CD4-positive, alpha-beta T cell treated with Interleukin-21 for 1 hour (primary cell): ENCODE measurements at places on chromosomes 5 and 9.

DNA sequence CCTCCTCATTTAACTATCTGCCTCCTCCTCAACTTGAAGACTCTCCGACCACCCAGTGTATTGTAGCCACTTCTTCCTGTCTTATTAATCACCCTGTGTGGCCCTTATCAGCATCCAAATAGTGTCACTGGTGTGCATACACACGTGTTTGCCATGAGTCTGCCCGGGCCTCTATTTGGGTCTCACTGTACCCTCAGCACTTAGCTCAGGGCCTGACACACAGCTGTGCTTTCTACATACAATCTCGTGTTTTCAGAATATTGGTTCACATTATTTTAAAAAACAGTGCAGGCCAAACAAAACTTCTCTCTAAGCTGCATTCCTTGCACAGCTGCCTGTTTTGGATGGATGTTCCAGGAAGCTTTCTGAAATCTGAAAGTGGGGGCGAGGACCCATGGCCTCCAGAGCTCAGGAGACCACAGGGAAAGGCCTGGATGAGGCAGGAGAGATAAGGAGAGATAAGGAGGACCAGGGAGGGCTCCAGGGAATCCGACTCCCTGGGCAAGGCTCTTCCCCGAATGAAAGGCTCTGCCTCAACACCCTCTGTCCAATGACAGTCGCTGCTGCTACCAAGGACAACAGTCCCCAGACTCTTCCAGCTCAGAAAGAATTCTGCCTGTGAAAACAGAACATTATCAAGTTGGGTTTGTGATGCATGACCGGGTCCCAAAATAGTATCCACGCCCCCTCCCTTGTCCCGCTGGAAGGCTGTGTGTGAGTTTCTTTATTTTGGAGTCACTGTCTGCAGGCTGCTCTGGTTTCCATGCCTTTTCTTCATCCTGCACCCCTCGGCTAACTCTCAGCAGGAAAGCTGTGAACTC, 255.6 kb downstream of the NSG2 start:
- no peak for DNase-seq

DNA sequence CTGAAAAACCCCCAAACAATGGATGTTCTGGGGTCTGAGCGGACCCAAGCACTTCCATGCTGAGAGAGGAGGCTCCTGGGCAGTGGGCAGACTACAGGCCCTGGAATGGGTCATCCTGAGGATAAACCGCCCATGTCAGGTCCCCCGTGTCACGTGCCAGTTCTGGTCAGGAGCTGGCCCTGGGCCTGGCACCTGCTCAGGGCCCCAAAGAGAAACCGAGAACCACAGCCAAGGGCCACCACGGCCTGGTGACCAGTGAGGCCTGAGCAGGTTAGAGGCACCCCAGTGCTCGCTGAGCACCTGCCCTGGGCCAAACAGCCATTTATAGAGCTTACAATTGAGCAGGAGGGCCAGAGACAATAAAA, 15.8 kb downstream of the LMAN2 start:
- DNase-seq = no peak

DNA sequence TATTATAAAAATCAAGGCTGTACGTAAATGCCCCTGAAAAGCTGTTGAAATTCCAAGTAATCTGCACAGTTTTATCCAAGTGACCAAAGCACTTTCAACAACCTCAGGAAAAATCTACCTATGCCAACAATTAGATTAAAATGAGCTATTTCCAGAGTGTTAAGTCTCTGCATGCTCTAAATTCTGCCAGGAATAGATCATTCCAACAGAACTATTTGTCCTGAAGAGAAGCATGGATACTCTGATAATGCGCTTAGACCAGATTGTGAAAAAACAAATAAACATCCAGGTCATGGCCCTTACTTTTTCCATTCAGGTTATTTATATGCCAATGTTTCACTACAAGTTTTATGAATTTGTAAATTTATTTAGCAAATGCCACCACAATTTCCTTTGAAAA, 59.1 kb downstream of the PLK2 start:
- DNase-seq = no peak

DNA sequence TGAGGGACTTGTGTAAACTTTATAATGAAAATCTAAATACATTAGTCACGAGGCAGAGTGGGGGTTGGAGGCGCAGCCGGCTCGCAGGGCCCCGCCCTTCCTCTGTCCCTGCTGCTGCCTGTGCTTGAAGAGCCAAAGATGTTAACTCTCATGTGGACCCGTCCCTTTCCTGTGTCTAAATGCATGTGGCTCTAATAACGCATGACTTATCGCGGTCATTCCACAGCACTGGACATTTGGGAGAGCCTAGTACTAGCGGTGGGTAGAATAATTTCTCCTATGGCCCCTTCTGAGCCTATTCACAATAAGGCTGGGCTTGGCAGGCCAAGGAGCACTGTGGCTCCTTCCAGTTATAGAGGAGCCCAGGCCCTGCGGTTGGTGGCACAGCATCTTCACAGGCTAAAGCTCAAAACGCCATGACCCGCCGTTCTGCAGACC, 82.3 kb upstream of the SIMC1 start:
- no peak for DNase-seq

DNA sequence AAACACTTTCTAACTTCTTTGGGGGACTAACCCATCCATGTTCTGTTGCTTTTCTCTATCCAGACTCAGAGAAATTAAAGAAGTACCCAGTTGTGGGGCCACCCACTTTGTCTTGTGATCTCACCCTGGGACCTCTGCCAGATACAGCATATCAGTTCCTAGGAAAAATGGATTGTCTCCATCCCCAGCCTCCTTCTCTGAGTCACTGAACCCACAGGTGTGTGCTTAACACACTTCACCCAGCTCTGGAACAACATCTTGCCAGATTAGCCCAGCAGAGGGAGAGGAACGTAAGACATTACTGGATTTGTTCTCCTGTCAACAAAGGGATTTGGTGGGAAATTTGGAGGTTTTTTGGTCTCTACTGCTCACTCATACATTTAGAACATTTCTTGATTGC, 19.2 kb downstream of the FAM240B start:
- no peak for DNase-seq

DNA sequence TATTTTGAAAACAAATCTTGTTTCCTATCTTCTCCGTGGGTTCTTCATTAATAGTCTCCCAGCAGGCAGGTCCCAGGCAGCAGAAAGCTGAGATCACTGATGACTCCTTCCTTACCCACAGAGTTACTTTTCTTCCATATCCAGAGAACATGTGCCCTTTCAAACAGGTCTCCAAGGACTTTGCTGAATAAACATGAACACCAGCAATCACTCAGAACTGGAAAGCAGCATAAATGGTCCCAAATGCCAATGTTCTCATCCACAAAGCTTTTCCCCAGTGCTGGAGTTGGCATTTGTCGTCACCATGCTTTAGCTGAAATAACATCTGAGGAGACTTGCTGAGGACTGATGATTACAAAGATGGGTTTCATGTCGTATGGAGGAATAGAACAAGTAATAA, 134.0 kb downstream of the YIPF5 start:
- DNase-seq = no peak

- no peak for DNase-seq
Observed at GRCh38 chr5:150184006-150184405, 5.9 kb upstream of the SLC6A7 start.
